ENCODE measurements at places on chromosomes 5 and 9. TPM values are rescaled to one million over a fixed set of nuclear protein-coding genes. Genes with fewer than 3 reads are reported as not detected.

- DNase-seq: no peak
Measured at GRCh38 chr5:100518377-100518776, 16.8 kb upstream of the FAM174A start.

Gene KIF12
- 6.7 TPM for polyA plus RNA-seq

DNA sequence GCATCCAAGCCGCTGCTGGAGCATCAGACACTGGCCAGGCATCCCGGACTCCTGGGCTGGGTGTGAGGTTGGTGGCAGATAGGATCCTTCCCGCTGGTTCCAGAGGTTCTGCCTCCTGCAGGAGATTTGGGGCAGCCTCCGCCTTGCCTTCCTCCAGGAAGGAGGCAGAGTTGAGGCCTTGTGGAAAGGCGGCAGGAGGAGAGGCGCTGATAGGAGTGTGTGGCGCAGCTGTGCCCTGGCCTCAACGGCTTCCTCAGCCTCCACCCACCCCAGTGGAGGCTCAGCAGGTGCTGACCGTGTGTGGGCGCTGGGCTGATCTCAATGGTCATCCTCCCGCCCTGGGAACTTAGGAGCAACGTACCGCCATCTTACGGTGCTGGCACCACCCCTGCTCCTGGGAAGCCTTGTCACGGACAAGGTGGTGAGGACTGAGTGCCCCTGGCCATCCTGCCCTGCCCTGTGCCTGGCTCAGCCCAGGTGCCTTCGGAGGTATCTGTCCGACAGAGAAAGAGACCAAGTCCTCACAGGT is 10.2 kb downstream of the NCS1 start:
- no peak for DNase-seq

Gene PCDHA3
- 0.07 TPM for polyA plus RNA-seq

DNA sequence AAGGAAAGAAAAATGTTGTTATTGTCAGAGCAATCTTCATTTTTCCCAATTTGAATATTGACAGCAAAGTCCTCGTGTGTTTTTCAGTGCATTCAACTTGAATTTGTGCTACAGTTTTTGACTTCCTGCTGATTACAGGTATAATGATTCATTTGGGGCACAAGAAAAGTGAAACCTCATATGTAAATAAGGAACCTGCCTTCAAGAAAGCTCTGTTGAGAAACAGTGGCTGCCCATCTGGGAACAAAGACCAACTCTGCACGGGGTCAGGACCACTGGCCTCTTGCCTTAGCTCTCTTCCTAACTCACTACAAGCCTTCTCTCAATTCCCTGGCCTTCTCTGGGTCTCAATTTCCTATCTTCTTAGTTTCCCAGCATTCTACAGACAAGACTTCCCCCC is 21.0 kb downstream of the TIMD4 start:
- DNase-seq: no peak

DNA sequence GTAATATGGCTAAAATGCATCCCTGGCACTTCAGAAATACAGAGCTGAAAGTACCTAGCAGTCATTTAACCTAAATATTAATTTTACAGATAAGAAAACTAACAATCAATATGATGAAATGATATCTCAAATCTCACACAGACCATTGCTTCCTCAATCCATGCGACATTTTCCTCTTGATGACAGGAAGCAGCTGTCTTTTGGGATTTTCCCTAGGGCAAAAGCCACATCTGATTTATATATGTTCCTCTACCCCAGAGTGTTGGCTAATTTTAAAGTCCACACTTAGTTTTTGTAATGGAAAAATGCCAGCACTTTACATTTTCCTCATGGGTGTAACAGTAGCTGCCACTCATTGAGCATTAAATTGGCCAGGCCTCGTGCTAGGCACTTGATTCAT is 47.7 kb upstream of the ITGA1 start:
- no peak for DNase-seq

DNA sequence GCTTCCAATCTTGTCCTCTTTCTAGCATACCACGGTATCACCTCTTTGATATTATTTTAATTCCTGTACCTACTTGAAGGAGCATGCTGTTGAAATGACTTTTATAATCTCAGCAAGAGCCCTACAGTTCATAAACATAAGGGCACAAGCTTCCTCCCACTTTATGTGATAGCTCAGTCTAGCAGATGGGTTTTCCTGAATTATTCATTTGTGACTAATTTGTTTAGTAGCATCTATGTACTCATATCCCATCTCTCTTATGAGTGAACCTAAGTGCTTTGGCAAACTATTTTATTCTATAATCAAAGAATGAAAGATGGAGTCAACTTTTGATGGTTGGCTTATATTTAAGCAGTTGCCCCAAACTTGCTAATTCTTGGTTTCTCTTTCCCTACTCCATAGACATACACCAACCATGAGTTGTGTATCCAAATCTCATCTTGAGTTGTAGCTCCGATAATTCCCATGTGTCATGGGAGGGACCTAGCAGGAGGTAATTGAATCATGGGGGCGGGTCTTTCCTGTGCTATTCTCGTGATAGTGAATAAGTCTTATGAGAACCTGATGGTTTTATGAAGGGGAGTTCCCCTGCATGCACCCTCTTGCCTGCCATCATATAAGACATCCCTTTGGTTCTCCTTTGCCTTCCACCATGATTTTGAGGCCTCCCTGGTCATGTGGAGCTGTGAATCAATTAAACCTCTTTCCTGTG is 17.7 kb downstream of the TXNDC8 start:
- DNase-seq: no peak

Gene ACSL6
- 0.10 TPM for polyA plus RNA-seq

DNA sequence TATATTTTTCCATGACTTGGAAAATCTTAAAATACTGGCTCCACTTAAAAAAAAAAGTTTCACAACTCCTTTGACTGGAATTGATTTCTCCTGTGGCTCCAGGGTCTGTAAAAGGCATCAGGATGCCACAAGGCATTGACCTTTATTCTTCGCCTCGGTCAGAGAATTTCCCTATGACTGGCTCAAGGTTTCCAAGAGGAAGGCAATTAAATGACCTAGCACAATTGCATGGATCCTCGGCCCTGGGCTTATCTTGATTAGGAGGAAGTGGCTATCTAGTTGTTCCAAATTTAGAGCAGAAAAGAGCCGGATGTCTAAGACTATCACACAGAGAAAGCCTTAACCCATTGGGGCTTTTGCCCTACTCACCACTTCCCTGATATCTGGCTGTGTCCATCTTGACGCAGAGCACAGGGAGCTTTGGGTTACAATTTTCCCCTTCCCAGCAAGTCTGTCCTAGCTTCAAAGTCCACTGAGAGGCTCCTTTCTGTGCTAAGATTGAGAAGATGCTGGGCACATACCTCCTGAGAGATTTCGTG is 56.9 kb upstream of the COL15A1 start:
- DNase-seq: no peak
